ENCODE measurements at places on chromosomes 16 and 17.

- no peaks in the 10 kb centered on the region for H3K27me3 ChIP-seq
- H3K4me1 ChIP-seq = peaks cover 3% of the 10 kb centered on the region
- H3K4me3 ChIP-seq = no peak overlapping the region
- H3K36me3 ChIP-seq = no peaks in the 10 kb centered on the region
- no peak for DNase-seq
These were observed 5.6 kb downstream of the NOG start for GRCh38 chr17:56599088-56599487.

DNA sequence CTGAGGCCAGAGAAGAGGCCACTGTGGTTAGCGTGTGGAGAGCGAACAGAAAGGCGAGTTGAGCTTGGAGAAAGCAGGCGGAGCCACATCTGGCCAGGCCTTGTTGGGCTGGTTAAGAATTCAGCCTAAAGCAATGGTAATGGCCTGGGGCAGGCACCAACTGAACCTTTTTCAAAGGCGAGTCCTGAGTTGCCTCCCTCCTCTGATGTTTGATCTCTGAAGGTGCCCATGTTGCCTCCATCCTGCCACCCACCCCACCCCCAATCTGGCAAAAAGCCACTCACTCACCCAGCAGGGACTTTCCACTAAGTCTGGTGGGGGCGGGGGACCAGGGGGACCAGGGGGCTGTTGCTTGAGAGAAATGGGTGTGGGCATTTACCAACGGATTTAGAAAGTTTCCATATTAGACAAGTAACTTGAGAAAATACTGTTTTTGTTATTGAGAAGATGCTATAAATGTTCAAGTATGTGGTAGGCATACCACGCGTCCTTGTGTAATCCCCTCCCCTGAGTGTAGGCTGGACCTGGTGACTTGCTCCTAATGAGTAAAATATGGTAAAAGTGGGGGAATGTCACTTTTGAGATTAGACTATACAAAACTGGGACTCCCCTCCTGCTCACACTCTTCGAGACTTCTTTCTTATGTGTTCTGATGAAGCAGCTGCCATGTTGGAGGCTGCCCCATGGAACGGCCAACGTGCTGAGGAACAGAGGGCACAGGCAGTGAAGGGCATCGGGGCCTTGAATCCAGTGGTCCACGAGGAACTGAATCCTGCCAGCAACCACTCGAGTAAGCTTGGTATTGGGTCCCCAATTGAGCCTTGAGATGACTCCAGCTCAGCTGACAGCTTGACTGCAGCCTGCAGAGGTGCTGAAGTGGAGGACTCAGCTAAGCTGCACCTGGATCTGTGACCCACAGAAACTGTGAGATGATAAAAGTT lies 29.9 kb upstream of the TNS4 start:
- peaks cover 19% of the 10 kb centered on the region for H3K4me1 ChIP-seq
- no peaks in the 10 kb centered on the region for H3K36me3 ChIP-seq
- DNase-seq = no peak
- H3K27me3 ChIP-seq = no peaks in the 10 kb centered on the region
- H3K27ac ChIP-seq = no peak overlapping the region

DNA sequence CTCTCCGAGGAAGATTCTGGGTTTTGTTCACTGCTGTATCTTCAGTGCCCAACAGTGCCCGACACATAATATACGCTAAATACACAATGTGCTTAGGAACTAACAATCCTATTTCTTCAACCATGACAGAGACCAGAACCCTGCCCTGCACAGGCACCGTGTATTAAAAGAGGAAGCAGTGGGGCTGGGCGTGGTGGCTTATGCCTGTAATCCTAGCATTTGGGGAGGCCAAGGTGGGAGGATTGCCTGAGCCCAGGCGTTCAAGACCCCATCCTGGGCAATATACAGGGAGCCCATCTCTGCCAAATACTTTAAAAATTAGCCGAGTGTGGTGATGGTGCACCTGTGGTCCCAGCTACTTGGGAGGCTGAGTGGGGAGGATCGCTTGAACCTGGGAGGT lies 19.3 kb downstream of the ARL2BP start:
- H3K36me3 ChIP-seq = no peaks in the 10 kb centered on the region
- DNase-seq = no peak
- no peak overlapping the region for H3K27ac ChIP-seq
- H3K4me1 ChIP-seq = no peaks in the 10 kb centered on the region

DNA sequence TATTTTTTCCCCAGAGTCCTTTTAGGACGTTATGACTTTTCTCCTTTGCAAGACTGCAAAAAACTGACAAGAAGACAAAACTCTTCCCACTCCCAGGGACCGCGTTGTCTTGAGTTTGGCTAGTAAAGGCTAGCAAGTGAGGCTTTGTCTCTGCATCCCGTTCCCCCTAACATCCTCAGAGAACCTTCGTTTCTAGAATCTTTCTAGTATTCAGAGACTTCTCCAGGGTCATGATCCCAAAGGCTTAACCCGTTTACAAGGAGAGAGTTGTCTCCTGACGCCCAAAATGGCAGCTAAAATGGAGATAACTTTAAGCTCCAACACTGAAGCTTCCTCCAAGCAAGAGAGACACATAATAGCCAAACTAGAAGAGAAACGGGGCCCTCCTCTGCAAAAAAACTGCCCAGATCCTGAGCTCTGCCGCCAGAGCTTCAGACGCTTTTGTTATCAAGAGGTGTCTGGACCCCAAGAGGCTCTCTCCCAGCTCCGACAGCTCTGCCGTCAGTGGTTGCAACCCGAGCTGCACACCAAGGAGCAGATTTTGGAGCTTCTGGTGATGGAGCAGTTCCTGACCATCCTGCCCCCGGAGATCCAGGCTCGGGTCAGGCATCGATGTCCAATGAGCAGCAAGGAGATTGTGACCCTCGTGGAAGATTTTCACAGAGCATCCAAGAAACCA lies 843 bp downstream of the ZNF174 start:
- DNase-seq = peak; percentile 40
- peak overlapping the region; percentile 94 for H3K4me3 ChIP-seq
- peak overlapping the region; percentile 68 for H3K27ac ChIP-seq
- peaks cover 9% of the 10 kb centered on the region for H3K36me3 ChIP-seq
- H3K27me3 ChIP-seq = no peaks in the 10 kb centered on the region

DNA sequence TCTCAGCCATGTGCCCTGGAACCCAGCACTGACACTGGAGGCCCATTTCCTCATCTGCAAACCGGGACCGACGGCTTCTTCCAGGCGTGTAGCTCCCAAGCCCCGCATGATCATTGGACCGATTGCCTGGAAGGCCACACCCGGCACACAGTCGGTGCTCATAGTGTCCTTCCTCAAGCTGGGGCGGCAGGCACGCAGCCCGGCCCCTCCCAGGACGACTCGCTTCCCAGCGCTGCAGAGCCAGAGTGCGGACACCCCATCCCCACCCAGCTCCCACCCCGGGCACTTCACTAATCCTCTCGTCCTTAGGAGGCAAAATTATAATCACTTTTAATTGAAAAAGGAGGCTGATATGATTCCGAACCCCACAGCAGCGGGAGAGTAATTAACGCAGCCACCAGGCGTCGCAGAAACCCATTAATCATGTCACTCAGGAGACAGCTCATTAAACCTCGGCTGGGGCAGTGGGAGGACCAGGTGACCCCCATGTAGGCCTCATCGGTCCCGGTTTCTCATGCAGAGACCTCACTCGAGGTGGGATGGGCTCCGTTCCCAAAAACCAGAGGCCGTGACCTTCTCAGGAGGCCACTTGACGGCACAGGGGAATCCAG lies 33.1 kb downstream of the ZNF469 start:
- H3K36me3 ChIP-seq = no peaks in the 10 kb centered on the region
- H3K27ac ChIP-seq = no peak overlapping the region
- no peaks in the 10 kb centered on the region for H3K27me3 ChIP-seq
- H3K4me3 ChIP-seq = no peak overlapping the region
- H3K4me1 ChIP-seq = no peaks in the 10 kb centered on the region

DNA sequence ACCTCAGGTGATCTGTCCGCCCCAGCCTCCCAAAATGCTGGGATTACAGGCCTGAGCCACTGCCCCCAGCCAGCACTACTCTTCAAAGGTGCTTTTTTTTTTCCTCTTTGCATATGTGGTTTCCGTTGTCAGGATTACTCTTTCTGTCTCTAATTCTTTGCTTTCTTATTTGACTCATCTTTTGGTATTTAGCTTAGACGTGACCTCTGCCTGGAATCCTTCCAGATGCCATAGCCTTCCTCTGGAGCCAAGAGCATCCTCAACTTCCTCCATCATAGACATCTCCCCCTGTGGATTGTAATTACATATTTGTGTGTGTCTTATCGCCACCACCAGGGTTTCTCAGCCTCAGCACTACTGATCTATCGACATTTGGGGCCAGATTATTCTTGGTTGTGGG lies 84.4 kb upstream of the XYLT1 start:
- peaks cover 2% of the 10 kb centered on the region for H3K4me1 ChIP-seq
- H3K36me3 ChIP-seq = no peaks in the 10 kb centered on the region
- no peak overlapping the region for H3K4me3 ChIP-seq
- no peaks in the 10 kb centered on the region for H3K27me3 ChIP-seq

DNA sequence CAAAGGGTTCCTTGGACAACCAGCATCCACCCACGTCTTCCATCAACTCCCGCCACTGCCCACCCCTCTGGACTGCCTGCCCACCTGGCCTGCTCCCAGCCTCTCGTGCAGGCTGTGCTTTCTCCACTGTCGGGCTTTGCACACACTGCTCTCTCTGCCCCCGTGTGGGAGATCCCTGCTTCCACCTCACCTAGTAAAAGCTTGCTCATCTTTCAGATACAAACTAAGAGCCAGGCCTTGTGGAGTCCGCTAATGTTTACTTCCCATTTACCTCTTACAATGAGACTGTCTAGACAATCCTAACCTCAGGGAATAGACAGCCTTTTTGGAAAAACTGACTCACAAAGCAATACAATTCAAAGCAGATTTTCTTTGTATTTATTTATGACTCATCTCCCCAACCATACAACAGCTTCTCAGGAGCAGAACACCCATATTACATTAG lies 67.6 kb downstream of the USP31 start:
- H3K27ac ChIP-seq = no peak overlapping the region
- H3K27me3 ChIP-seq = no peaks in the 10 kb centered on the region
- H3K4me3 ChIP-seq = no peak overlapping the region
- H3K4me1 ChIP-seq = no peaks in the 10 kb centered on the region

DNA sequence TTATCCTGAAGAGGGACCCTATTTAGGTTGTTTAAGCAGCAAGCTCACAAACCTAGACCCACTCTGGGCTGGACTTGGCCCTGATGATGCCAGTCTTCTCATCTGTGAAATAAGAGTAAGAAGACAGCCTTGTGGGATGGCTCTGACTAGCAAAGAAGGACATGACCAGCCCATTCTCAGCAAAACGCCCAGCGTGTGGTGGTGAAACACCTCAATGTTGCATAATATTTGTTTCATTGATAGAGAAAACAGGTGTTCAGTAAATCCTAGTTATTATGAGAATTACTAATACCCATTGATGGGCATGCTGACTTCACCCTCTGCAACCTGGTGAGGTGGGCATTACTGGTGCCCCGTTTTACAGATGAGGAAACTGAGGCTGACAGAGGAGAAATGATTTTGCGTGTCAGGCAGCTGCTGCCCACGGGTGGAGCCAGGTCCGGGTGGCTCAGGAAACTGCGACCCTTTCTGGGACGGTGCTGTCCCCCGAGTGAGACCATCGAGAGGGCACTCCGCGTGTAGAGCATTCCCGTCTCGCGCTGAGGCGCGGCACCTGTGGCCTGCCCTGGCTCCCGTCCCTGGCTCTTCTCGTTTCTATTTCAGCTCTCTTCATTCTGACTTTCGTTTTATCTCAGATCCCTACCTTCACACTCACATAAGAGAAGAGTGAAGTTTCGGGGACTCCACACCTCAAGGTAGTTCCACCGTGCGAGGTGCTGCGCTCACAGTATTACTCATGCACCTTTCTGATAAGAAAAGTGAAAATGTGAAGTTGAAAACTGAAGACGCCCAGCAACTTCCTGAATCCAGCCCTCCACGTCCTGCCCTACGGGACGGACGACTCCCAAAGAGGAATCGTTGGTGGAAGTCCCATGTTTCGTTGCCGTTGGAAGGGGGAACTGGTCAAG lies 48.5 kb downstream of the IRF8 start:
- no peak overlapping the region for H3K4me3 ChIP-seq
- H3K27ac ChIP-seq = no peak overlapping the region
- no peaks in the 10 kb centered on the region for H3K36me3 ChIP-seq
- peaks cover 3% of the 10 kb centered on the region for H3K27me3 ChIP-seq

DNA sequence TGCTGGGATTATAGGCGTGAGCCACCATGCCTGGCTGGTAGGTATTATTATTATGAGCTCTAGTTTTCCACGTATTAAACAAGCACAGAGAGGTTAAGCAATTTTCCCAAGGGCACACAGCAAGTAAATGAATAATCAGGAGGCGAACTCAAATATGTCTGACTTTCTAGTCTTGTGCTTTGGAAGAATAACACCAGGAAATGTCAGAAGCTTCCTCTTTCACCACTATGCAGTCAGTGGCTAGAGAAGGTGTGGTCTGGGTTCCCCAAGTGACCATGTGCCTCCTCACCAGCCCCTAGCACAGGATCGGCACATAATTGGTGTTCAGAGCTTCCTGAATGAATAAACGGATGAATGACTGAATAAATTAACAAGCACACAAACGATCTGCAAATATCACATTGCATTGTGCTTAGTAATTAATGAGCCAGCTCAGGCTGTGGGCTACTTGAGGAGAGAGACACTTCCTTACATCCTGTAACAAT lies 21.6 kb upstream of the SCNN1B start:
- no peak overlapping the region for H3K4me3 ChIP-seq
- no peak overlapping the region for H3K27ac ChIP-seq
